ENCODE measurements at places on chromosomes 4 and X.

DNA sequence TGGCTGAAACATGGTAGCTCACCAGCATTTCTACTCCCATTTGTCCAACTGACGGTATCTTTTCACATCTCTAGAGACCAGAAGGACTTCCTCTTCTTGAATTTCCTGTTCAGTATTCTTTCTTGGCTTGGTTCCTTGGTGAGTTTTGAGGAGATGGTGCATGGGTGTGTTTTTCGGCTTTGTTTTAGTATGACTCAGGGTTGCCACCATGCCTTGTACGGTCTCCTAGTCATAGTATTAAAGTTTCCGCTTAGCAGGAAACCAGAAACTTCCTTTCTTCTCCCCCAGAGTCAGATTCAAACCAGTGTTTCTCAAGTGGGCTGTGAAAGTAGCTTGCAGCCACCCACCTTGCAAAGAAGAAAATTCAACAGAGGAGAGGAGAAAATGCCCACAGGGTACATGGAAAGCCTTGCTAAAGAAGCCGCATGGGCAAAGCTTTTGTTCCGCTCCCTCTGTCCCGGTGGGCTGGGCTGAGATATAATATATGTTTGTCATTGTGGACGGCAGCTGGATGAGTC lies 5.7 kb downstream of the CD99 start:
- DNase-seq = peak; percentile 63

DNA sequence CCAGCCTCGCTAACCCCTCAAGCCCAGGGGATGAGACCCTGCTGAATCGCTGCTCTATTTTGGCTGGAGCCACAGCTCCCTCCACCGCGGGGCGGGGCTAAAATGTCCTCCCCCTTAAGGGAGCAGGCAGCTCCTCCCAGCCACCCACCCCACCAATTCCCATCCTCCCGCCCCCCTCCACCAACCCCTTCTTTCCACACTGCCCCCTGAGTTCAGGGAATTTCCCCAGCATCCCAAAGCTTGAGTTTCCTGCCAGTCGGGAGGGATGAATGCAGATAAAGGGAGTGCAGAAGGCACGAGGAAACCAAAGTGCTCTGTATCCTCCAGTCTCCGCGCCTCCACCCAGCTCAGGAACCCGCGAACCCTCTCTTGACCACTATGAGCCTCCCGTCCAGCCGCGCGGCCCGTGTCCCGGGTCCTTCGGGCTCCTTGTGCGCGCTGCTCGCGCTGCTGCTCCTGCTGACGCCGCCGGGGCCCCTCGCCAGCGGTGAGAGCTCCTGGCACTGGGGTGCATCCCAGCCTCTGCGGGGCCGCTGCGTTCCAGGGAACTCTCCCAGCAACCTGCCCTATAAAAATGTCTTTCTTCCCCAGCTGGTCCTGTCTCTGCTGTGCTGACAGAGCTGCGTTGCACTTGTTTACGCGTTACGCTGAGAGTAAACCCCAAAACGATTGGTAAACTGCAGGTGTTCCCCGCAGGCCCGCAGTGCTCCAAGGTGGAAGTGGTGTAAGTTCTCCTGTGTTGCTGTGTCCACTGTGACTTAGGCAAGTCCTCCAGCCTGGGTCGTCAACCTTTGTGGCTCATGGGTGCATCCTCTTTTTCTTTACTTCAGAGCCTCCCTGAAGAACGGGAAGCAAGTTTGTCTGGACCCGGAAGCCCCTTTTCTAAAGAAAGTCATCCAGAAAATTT lies at the start of gene CXCL6:
Gene CXCL6 (plus strand): TSS at position 306 of the 907 bp plus-strand sequence. CDS start 73 bp downstream, at position 379.
- DNase-seq = no peak

- no peak for DNase-seq
Observed at GRCh38 chrX:123988423-123989111, 27.1 kb downstream of the STAG2 start.

GRCh38 chr4:11427121-11427996 lies 1.3 kb downstream of the HS3ST1 start:
- no peak for DNase-seq

GRCh38 chrX:69155786-69156520 lies 9.3 kb downstream of the PJA1 start:
- DNase-seq = no peak

DNA sequence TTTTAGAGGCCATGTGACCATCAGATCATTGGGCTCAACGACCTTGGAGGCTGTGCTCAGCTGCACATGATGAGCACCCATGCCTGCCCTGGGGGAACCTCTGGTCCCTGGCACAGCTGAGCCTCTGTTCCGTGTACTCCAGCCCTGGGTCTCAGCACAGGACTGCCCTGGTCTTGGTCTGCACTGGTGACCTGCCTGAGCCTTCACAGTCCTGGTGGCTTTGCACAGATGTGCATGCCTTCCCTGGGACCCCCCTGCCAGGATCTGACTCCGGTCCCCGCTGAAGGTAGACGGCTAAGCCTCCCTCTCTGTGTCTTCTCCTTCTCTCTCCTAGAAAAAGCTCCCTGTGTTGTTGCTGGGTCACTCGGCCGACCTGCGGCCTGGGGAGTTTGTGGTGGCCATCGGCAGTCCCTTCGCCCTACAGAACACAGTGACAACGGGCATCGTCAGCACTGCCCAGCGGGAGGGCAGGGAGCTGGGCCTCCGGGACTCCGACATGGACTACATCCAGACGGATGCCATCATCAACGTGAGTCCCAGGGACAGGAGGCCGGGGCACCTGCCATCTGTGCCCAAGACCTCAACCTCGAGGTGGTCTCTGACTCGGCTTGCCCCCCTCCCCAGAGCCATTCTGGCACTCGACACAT lies 21.6 kb downstream of the HTRA3 start:
- no peak for DNase-seq

DNA sequence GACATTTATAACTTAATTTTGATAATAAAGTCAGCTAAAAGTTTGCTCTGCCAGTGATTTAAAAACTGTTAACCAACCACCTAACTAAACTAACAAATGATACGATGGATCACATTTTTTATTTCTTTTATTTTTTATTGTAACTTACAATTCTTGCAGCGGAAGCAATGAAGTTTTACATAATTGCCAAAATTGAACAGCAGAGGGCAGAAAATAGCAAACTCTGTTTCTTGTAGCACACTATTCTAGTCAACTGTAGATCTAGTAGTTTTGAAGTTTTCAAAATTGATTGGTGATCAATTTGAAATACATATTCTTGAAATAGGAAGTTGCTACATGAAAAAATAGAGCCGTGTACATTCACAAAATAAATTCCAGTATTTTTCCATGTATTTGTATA lies 2.8 kb upstream of the GRIA2 start:
- DNase-seq = no peak

DNA sequence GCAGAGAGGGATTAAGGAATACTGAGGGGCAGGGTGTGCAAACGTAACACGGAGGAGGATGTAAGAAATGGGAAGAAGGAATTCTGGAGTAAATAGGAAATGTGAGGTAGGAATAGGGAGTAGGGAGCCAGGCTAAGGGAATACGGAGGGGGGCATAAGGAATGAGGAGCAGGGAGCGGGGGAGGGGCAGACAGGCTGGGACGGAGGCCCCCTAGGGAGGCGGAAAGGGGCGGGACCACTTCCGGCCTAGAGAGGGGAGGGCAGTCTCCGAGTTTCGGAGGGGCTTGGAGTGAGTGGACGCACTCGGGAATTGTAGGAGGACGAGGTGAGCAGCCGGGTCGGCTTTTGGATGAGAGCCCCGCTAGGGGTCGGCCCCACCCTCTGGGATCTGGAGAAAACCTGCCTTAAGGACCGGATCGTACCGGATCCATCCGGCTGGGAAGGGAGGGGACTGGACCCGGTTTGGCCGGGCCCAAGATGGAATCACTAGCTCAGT lies 612 bp downstream of the MAGED2 start:
- no peak for DNase-seq

DNA sequence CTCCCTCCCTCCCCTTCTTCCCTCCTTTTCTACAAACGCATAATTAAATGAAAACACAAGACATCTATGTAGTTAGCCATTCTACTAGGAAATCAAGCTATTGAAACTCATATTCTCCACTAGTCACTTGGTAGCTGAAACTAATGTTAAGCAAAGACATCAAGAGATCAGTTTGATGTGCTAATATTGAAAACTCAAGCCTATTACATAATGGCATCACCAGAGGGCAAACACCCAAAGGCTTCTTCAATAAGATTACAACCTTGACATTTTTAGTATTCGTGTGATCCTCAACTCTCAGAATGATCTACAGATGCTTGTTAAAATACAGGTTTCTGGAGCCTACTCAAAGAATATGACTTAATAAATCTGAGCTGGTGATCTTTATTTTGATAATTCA lies 6.2 kb upstream of the GUCY1A1 start:
- no peak for DNase-seq

Measured in stimulated activated CD8-positive, alpha-beta memory T cell treated with anti-CD3 and anti-CD28 coated beads, Interleukin-7, amount 100 ng/mL, for 4 hours (primary cell).